Right atrium auricular region (tissue), 2 donors: ENCODE measurements at places on chromosomes 7 and 10.

DNA sequence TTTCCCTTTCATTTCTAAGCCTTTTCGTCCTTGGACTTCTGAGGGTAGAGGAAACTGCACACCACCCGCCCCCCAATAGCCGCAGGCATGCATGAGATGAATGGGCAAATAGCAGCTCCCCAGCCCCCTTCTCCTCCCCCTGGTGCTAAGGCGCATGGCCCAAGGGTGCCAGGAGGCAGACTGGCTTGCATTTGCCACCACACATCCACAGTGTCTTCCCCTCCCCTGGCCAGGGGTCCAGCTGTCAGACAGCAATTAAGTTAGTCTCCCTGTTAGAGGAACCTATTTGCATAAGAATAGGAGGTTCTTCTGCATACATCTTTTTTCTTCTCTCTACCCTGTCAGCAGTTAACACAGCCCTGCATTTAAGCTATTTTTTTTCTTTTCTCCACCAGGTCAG is 20.2 kb downstream of the TOMM7 start:
- no peak for DNase-seq

GRCh38 chr10:110647136-110647430 is 2.9 kb downstream of the RBM20 start:
- DNase-seq, result no peak

- no peak for DNase-seq
Observed at GRCh38 chr7:42914009-42914408, 2.1 kb upstream of the C7orf25 start.

- no peak for DNase-seq
Observed at GRCh38 chr7:88539518-88539917, 220.0 kb upstream of the ZNF804B start.

DNA sequence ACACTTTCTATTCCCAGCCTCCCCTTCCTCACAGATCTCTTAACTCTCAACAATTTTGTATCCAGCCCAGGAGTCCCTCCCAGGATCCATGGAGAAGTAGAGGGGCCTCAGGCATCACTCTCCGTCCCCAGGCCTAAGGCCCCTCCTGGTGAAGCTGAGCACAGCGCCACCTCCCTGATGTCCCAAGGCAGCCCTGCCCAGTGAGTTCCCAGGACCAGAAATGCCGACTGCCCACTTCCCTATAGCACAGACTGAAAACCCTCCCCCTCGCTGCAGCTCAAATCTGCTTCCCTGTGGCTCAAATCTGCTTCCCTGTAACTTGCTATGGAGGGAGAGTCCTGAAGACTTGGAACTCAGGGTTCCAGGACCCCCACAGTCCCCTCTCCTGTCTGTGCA is 35.6 kb downstream of the YKT6 start:
- DNase-seq, result no peak

DNA sequence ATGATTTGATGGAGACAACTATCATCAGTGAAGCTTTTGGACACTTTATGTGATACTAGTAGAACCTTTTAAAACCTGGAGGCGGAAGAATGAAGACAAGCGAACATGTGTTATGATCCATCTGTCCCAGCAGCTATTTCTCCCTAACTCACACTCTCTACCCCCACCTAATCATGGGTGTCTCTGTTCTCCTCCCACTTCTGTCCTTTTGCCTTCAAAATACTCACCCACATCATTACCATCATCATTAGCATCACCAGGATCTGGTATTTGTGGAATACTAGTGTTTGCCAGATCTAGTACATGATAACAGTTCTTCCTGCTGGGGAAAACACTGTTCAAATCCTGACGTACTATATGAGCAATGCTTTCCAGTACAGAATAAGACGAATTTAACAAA is 287.7 kb downstream of the DOCK4 start:
- no peak for DNase-seq
